ENCODE measurements at places on chromosomes 5 and 9. TPM values are rescaled to one million over a fixed set of nuclear protein-coding genes. Genes with fewer than 3 reads are reported as not detected.

Gene PCDHGC4
- 5.9 TPM for total RNA-seq

Gene HSD17B4
- total RNA-seq = 93.8 TPM

Gene PCDH1
- 29.2 TPM for total RNA-seq

Gene IFNB1
- total RNA-seq = not detected

Gene SLC9A3
- total RNA-seq = 0.29 TPM

Gene GDA
- not detected for total RNA-seq

Gene CNTNAP3
- 9.0 TPM for total RNA-seq

Gene FCN1
- total RNA-seq = 5.2 TPM

Gene SHISAL2B
- not detected for total RNA-seq

Gene GABRA1
- not detected for total RNA-seq

Gene PCDHGC5
- total RNA-seq = 7.5 TPM

Gene FAM120AOS
- 42.3 TPM for total RNA-seq

Gene REEP2
- total RNA-seq = 2.6 TPM

DNA sequence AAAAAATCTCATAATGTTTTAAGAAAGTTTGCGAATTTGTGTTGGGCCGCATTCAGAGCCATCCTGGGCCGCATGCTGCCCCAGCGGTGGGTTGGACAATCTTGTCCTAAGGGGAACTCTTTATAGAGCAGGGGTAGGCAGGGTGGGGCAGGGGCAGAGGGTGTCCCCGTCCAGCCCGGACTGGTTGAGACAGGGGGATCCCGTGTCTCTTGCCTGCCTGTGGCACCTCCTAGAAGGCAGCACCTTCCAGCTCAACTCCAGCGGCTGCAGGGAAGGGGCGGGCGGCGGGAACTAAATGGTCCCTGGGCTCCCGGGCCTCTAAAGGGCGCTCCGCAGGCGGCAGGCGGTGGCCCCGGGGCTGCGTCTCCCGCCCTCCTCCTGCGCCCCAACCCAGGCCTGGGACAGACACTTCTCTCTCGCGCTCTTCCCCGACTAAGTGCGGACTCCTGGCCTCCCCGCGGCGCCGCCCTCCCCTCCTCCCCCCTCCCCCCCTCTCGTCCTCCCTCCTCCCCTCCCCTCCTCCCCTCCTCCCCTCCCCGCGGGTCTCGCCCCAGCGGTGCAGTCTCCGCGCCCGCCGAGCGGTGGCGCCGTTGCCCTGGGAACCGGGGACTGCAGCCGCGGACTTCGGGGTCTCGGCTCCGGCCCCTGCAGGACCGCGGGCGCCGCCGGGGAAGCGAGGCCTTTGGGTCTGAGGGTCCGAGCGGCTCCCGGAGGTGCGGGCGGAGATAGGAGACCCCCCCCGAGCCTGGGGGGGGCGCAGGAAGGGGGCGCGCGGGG lies 132.6 kb downstream of the MRPL36 start:
- no peaks in the 10 kb centered on the region for H3K36me3 ChIP-seq
- peaks cover 5% of the 10 kb centered on the region for H3K4me1 ChIP-seq
- no peaks in the 10 kb centered on the region for H3K27me3 ChIP-seq
- no peak for DNase-seq
- H3K4me3 ChIP-seq = no peak overlapping the region

GRCh38 chr5:172266676-172267092 lies 16.9 kb downstream of the UBTD2 start:
- no peaks in the 10 kb centered on the region for H3K4me1 ChIP-seq
- no peaks in the 10 kb centered on the region for H3K36me3 ChIP-seq
- no peak overlapping the region for H3K4me3 ChIP-seq
- H3K27ac ChIP-seq = no peak overlapping the region
- no peaks in the 10 kb centered on the region for H3K27me3 ChIP-seq
- no peak for DNase-seq

GRCh38 chr5:146240951-146241350 lies 37.5 kb downstream of the RBM27 start:
- no peak overlapping the region for H3K27ac ChIP-seq
- H3K36me3 ChIP-seq = no peaks in the 10 kb centered on the region
- DNase-seq = no peak
- H3K4me3 ChIP-seq = no peak overlapping the region
- no peaks in the 10 kb centered on the region for H3K27me3 ChIP-seq

GRCh38 chr5:179452356-179453230 lies 97.8 kb upstream of the RUFY1 start:
- no peaks in the 10 kb centered on the region for H3K27me3 ChIP-seq
- no peaks in the 10 kb centered on the region for H3K4me1 ChIP-seq
- no peak for DNase-seq
- no peaks in the 10 kb centered on the region for H3K36me3 ChIP-seq

DNA sequence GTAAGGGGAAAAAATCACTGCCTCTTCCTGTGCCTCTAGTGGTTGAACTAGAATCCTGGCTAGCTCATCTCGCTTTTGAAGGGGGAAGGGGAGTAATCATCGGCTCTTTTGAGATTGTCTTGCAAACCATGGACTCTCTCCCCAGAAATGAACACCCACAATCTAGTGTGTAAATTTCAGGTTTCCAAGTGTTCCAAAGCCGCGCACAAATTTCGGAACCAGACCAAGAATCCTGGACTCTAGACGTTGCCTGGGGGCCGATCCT lies 4.9 kb upstream of the FOXE1 start:
- H3K27ac ChIP-seq = no peak overlapping the region
- DNase-seq = no peak
- H3K36me3 ChIP-seq = no peaks in the 10 kb centered on the region
- peaks cover 4% of the 10 kb centered on the region for H3K4me1 ChIP-seq

GRCh38 chr5:90386099-90386710 lies 23.4 kb downstream of the CETN3 start:
- no peaks in the 10 kb centered on the region for H3K27me3 ChIP-seq
- no peaks in the 10 kb centered on the region for H3K4me1 ChIP-seq
- no peak for DNase-seq
- H3K27ac ChIP-seq = no peak overlapping the region

DNA sequence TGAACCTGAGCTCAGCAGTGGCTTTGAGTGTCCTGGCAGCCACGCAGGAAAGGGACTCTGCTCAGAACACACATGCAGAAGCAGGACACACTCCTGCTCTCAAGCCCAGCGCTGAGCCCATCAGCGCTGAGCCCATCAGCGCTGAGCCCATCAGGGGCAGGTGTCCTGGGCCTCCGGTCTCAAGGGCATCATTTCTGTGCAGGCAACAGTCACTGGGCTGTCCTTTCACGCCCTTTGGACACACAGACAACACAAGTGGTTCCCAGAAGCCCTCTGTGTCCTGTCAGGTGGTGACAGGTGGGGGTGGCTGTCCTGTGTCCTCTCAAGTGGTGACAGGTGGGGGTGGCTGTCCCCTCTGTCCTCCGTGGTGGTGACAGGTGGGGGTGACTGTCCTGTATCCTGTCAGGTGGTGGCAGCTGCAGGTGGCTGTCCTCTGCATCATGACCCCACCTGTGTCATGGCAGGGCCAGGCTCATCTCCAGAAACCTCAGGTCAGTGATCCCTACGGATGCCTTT lies 39.0 kb upstream of the CLPTM1L start:
- H3K36me3 ChIP-seq = no peaks in the 10 kb centered on the region
- H3K27me3 ChIP-seq = no peaks in the 10 kb centered on the region
- H3K4me1 ChIP-seq = no peaks in the 10 kb centered on the region
- H3K4me3 ChIP-seq = no peak overlapping the region
- no peak for DNase-seq
- no peak overlapping the region for H3K27ac ChIP-seq

DNA sequence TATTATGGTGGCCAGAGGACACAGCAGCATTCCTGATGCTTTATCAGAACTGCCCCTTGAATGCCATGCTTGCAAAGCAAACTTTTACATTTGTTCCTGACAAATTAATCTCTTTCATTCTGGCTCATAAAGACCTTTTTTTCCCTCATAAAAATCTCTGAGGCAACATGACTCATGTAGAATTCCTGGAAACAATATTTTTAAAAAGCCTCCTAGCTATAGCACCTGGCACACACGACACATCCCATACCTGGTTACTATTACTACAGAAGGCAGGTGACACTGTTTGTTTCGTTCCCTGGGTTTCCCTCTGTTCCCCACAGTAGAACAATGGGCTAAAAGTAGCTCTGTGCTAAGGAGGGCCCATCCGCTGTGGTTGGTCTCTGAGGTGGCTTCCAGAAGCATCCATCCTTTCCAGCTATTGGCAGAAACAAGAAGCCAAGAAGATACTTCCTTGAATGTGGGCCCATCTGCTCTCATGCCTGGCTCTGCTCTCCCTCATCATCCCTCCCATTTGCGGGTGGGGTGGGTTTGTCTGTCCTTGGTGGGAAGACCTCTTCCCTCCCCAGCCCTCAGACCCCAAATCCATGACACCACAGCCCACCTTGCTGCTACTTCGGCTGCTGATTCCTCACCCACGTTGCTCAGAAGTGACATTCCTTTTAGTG lies 59.1 kb downstream of the GALNT12 start:
- no peak overlapping the region for H3K4me3 ChIP-seq
- no peaks in the 10 kb centered on the region for H3K27me3 ChIP-seq
- DNase-seq = no peak
- H3K36me3 ChIP-seq = no peaks in the 10 kb centered on the region
- no peaks in the 10 kb centered on the region for H3K4me1 ChIP-seq

GRCh38 chr5:110590187-110590586 lies 136.3 kb downstream of the TMEM232 start:
- no peaks in the 10 kb centered on the region for H3K4me1 ChIP-seq
- H3K4me3 ChIP-seq = no peak overlapping the region
- no peaks in the 10 kb centered on the region for H3K27me3 ChIP-seq
- H3K27ac ChIP-seq = no peak overlapping the region
- no peak for DNase-seq

- no peaks in the 10 kb centered on the region for H3K27me3 ChIP-seq
- DNase-seq = no peak
- peaks cover 7% of the 10 kb centered on the region for H3K4me1 ChIP-seq
- H3K36me3 ChIP-seq = no peaks in the 10 kb centered on the region
- no peak overlapping the region for H3K4me3 ChIP-seq
- H3K27ac ChIP-seq = no peak overlapping the region
Observed at GRCh38 chr5:149546974-149547373, 4.3 kb downstream of the CSNK1A1 start.

GRCh38 chr9:92257327-92257726 lies 36.2 kb downstream of the IARS1 start:
- no peaks in the 10 kb centered on the region for H3K27me3 ChIP-seq
- no peak overlapping the region for H3K27ac ChIP-seq
- no peaks in the 10 kb centered on the region for H3K4me1 ChIP-seq
- peaks cover 2% of the 10 kb centered on the region for H3K36me3 ChIP-seq
- no peak for DNase-seq
- no peak overlapping the region for H3K4me3 ChIP-seq

DNA sequence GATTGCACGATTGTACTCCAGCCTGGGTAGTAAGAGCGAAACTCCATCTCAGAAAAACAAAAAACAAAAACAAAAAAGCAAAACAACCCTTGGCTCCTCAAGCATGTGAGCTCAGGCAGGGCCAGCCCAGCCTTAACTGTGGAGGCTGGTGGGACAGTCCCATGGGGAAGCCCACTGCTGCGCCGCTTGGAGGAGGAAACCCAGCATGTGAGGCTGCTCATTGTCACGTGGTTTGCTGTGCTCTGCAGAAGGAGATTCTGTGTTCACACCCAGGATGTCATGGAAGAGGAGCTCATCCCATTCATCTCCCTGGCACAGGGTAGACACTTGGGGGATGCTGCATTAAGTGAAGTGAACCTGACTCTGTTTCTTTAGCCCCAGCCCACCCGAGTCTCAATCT lies 4.0 kb downstream of the ZBED3 start:
- H3K4me1 ChIP-seq = peaks cover 4% of the 10 kb centered on the region
- no peak for DNase-seq
- H3K27me3 ChIP-seq = no peaks in the 10 kb centered on the region
- no peaks in the 10 kb centered on the region for H3K36me3 ChIP-seq

DNA sequence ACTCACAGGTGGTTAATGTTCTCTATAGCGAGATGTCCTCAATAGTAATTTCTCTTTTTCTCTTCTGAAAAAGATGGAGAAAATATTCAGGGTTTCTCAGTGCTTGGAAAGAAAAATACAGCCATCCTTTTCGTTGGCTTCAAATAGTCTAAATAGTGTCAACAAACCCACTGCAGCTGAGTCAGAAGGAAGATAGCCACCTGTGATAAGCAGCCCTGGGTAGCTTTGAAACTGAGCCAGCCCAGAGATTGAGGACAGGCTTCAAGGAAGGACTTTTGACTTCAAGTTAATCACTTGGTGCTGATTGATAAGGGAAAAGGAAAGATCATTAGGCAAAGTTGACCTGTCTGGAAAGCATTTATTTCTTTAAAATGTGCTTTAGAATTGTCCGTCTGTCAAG lies 78.7 kb upstream of the TYRP1 start:
- DNase-seq = no peak
- no peaks in the 10 kb centered on the region for H3K36me3 ChIP-seq
- no peaks in the 10 kb centered on the region for H3K4me1 ChIP-seq
- no peak overlapping the region for H3K27ac ChIP-seq

DNA sequence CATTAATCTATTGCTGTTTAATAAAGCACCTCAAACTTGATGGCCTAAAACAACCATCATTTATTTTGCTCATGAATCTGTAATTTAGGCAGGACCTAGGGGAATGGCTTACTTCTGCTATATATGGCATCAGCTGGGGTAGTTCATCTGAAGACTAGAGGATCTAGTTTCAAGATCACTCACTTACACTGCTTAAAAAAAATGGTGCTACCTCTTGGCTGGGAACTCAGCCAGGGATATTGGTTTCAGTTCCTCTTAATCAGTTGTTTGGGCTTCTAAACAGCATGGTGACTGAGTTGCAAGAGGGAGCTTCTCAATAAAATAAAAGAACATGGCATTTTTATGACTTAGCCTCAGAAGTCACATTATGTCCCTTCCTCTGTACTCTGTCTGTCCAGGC lies 142.0 kb downstream of the FAM114A2 start:
- no peaks in the 10 kb centered on the region for H3K4me1 ChIP-seq
- no peak overlapping the region for H3K4me3 ChIP-seq
- H3K27ac ChIP-seq = no peak overlapping the region
- H3K27me3 ChIP-seq = no peaks in the 10 kb centered on the region
- DNase-seq = no peak
- no peaks in the 10 kb centered on the region for H3K36me3 ChIP-seq

- no peaks in the 10 kb centered on the region for H3K36me3 ChIP-seq
- no peak overlapping the region for H3K4me3 ChIP-seq
Observed at GRCh38 chr9:78806492-78807160, 509.7 kb downstream of the PSAT1 start.

DNA sequence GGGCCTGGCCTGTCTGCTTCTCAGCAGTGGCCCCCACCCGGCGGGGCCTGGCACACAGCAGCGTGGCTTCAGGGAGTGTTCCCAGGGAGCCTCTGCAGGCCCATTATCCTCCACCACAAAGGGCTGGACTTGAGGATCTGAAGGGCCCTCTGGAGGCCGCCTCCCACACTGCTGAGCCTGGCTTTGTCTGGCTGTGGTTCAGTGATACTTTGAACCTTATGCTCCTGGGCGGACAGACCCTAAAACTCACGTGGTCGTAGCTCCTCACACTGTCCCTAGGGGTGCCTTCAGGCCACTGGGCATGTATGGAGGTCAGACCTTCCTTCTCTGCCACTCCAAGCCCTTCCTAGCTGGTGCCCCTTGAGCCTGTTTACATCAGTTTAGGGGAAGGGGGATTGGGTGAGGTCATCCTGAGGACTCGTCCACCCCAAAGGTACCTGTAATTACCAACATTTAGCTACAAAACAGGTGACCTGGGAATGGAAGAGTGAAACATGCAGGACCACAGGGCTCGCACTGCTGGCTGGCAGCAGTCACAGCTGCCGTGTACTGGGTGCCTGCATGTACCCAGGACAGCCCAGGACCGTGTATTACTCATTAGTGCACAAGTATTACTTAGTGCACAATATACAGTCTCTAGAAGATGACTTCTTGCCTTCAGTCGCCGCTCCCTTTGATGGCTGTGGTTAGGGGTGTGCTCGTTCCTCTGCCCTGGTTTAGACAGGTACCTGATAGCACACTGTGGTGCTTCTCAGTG lies 8.5 kb downstream of the GRHPR start:
- H3K4me1 ChIP-seq = no peaks in the 10 kb centered on the region
- no peaks in the 10 kb centered on the region for H3K36me3 ChIP-seq
- no peaks in the 10 kb centered on the region for H3K27me3 ChIP-seq
- H3K27ac ChIP-seq = no peak overlapping the region
- H3K4me3 ChIP-seq = no peak overlapping the region
- no peak for DNase-seq
